ENCODE measurements at places on chromosomes 2 and 18. TPM values are rescaled to one million over a fixed set of nuclear protein-coding genes. Genes with fewer than 3 reads are reported as not detected.

The CNGA3 gene
- 0.57 TPM for total RNA-seq

DNA sequence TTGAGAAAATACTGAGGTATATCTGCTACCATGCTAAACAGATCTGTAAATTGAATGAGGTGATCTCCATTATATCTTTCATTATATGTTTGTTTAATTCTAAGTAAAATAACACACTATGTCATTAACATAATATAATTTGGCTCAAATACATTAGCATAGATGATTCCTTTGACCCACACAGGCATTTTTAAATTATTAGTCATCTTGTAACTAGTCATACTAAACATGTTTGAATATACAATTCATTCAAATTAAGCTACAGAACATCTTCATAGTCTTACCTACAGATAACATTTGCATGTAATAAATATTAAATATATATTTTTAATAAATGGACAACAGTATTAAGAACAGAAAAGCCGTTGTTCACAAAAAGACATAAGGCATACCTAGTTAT, 52.7 kb upstream of the KYNU start:
- H3K4me3 ChIP-seq = no peak overlapping the region
- H3K27me3 ChIP-seq = no peaks in the 10 kb centered on the region
- H3K4me1 ChIP-seq = no peaks in the 10 kb centered on the region
- no peak overlapping the region for H3K27ac ChIP-seq
- DNase-seq = no peak

DNA sequence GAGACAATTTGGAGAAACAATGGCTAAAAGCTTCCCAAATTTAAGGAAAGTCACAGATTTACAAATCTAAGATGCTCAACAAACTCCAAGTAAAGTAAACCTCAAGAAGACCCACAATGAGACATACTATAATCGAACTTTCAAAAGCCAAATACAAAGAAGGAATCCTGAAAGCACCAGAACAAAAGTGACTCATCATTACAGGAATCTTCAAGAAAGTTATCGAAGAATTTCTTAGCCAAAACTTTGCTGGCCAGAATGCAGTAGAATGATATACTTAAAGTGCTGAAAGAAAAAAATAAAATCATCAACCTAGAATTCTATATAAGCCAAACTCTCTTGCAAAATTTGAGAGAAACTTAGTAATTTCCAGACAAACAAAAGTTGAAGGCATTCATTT, 106.5 kb upstream of the TMEM200C start:
- no peak overlapping the region for H3K27ac ChIP-seq
- no peak overlapping the region for H3K4me3 ChIP-seq

DNA sequence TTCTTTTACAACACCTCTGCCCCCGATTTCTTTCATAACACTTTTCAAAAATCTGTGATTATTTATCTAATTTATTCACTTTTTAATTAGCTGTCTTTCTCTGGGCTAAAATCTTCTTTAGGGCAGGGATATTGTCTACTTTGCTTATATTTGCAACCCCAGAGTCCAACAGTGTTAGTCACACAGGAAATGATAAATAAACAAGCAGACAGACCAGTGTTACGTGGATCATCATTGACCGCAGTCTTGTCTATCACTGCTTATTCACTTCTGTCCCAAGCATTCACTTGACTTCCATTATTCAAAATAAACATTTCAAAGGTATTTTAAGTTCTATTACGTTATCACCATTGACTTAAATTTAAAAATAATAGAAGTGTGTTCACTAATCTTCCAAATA, 237.6 kb upstream of the UBE2E3 start:
- H3K36me3 ChIP-seq = no peaks in the 10 kb centered on the region
- no peaks in the 10 kb centered on the region for H3K4me1 ChIP-seq
- H3K27ac ChIP-seq = no peak overlapping the region
- H3K4me3 ChIP-seq = no peak overlapping the region
- no peak for DNase-seq
- no peaks in the 10 kb centered on the region for H3K27me3 ChIP-seq

- no peaks in the 10 kb centered on the region for H3K27me3 ChIP-seq
- H3K27ac ChIP-seq = no peak overlapping the region
- no peak overlapping the region for H3K4me3 ChIP-seq
- no peaks in the 10 kb centered on the region for H3K36me3 ChIP-seq
These were observed 746.3 kb downstream of the MBD2 start for GRCh38 chr18:53478155-53478554.

- H3K4me1 ChIP-seq = no peaks in the 10 kb centered on the region
- peaks cover 17% of the 10 kb centered on the region for H3K36me3 ChIP-seq
- H3K27me3 ChIP-seq = no peaks in the 10 kb centered on the region
- H3K27ac ChIP-seq = no peak overlapping the region
- DNase-seq = no peak
- no peak overlapping the region for H3K4me3 ChIP-seq
These were observed 89.2 kb upstream of the CD226 start for GRCh38 chr18:70036771-70037347.

GRCh38 chr2:14602309-14602708, 30.2 kb upstream of the LRATD1 start:
- no peak overlapping the region for H3K27ac ChIP-seq
- no peaks in the 10 kb centered on the region for H3K27me3 ChIP-seq
- H3K4me1 ChIP-seq = no peaks in the 10 kb centered on the region
- H3K4me3 ChIP-seq = no peak overlapping the region
- no peaks in the 10 kb centered on the region for H3K36me3 ChIP-seq

All from esophagus squamous epithelium (tissue), 5 donors.